ENCODE measurements at places on chromosomes 16 and 17.

DNA sequence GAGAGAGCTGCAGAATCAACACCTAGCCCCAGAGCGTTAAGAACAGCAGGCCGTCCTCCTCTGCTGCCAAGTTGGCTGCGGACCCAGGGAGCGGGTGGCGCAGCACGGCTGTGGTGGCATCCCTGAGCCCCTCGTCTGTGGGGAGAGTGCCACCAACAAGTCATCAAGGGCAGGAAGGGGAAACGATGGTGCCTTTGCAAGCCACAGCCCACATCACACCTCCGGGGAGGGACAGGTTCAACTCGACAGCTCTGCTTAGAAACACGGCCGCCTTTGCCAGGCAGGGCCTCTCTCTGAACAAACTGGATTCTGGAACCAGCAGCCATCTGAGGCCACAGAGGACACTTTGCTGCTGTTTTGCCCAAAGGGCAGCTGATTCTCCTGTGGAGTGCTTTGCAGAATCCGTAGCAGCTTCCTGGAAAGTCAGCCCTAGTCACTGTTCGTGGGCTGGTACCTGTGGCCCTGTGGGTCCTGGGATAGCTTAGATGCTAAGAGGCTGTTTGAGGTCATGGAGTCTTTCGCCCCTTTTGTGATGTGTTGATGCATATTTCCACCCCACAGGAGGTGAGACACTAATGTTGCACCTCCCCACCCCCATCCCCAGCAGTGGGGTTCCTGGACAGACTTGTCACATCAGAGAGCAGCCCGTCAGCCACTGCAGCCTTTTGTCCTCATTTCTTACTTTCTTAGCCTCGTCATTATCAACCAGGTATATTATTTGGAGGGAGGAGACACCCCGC, 270.6 kb downstream of the CPPED1 start:
- no peak for DNase-seq

GRCh38 chr17:31369266-31369665, 22.2 kb upstream of the RAB11FIP4 start:
- DNase-seq: no peak

DNA sequence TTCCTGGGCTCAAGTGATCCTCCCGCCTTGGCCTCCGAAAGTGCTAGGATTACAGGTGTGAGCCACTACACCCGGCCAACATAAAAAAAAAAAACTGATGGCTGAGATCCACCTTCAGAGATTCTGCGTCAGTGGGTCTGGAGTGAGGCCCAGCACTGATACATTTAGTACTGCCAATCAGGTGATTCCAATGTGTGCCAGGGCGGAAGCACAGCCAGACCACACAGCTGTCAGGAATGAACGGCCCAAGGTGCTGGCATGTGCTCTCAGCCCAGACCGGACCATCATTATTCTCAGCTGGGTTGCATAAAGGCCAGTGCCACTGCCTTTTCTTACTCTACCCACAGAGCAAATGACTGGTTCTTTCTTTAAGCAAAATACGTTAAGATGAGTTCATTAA, 1.2 kb upstream of the BCO1 start:
- DNase-seq: no peak

GRCh38 chr16:72203401-72203800, 31.4 kb upstream of the PMFBP1 start:
- no peak for DNase-seq

- DNase-seq: no peak
Measured at GRCh38 chr16:11205754-11206581, 50.0 kb downstream of the SOCS1 start.
